Fibroblast of the aortic adventitia (primary cell): ENCODE measurements at places on chromosomes 11 and 22. TPM values are rescaled to one million over a fixed set of nuclear protein-coding genes. Genes with fewer than 3 reads are reported as not detected.

DNA sequence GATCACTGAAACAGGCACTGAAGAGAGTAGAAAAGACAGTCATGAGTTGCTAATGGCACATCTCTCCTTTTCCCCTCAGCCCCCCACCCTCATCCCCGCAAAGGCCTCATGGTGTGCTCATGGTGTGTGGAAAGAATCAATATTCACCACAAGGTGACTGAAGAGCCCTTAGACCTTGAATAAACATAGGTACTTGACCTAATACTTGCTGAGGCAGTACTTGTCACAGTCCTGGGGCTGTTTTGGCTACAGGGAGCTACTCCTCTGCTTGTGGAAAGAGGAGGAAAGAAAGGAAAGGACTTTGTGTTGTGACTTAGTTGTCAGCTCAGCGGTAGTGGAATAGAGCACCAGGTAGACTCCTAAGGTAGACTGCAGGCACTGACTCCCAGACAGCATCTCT lies 537.8 kb upstream of the CCDC179 start:
- no peak for DNase-seq

SMIM35 gene
- not detected in 2 replicates for total RNA-seq

IGSF9B gene
- 1.7 and 3.2 TPM in 2 replicates for total RNA-seq

GRCh38 chr11:1323774-1324173 lies 14.3 kb upstream of the TOLLIP start:
- no peak for DNase-seq

DNA sequence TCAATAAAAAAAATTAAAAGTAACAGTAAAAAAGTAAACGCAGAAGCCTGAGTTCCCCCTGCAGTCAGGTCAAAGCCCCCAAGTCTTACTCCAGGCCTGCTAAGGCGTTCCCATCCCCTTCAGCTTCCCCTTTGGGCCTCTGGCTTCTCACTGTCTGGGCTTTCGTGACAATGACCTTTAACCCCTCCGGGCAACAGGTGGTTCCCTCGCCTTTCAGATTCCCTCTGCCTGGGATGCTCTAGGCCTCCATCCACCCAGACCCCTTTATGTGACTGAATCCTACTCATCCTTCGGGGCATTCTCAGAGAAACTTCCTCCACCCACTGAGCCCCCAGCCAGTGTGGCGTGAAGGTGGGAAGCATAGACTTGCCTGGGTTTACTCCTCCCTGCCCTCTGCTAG lies 8.0 kb downstream of the MPST start:
- DNase-seq = no peak

DNA sequence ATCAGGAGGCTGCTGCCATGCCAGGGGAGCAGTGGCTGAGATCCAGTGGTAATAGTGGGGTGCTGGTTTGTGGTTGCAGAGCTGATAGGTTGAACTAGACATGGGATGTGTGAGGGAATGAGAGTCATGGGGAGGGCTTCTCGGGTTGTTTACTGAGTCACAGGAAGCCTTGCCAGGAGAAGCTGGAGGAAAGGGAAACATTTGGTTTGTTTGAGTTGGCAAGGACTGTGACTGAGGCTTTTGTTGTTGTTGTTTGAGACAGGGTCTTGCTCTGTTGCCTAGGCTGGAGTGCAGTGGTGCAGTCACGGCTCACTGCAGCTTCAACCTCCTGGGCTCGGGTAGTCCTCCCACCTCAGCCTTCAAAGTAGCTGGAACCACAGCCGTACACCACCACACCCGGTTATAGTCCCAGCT lies 49.3 kb downstream of the CABIN1 start:
- DNase-seq = peak; percentile 91

GRCh38 chr22:37633089-37633624 lies 6.3 kb upstream of the SH3BP1 start:
- no peak for DNase-seq

GRCh38 chr11:83493917-83494316 lies 207.8 kb upstream of the CCDC90B start:
- DNase-seq = no peak

DNA sequence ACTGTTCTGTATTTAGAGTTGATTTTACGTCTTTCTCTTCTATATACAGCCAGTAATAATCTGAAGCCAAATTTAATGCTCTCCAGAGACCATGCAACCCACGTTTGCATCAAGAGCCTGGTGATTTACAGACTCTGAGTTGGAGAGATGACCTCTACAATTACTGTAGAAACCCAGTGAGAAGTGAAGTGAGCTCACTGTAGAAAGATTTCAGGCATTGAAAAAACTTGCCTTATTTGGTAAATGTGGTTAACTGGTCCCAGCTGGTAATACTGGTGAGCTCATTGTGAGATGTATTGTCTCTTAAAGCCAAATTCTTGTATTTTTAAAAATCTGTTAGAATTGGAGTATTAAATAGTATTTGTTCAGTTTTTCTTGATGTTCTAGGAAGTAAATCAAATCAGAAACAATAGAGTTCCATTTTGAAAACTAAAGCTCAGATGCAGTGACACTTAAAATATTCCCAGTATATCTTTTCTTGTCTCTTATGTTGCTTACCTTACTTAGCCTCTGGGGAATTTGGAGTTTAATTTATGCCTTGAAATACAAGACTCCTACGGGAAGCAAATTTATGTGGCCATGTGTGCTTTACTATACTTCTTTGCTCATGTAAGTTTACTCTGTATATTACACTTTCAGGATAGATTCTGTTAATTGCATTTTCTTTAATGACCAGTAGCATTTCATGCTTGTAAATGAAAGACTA lies 189.9 kb downstream of the ARHGAP42 start:
- peak; percentile 98 for DNase-seq

DNA sequence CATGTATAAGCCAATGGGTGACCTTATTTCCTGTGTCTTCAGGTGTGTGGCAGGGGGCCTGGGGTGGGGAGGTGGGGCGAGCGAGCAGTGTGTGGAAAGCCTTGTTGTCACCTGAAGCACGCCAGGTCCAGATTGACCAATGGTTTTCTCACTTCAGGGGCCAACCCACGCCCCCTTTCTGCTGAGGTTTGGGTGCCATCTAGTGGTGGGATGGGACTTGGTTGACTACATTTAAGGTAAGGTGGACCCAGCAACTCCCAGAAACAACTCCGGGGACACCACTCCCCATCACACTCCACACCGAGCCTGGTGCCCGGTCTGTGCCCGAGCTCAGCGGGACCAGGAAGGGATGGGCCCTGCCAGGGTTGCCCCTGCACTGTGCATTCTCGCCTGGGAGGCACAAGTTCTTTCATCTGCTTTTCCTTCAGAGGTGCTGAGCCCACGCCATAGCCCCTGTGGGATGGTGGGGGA lies 40.0 kb downstream of the TPCN2 start:
- peak; percentile 83 for DNase-seq

GRCh38 chr11:77204754-77205466 lies 76.9 kb downstream of the MYO7A start:
- no peak for DNase-seq

GRCh38 chr11:47359162-47359561 lies 6.7 kb upstream of the MYBPC3 start:
- DNase-seq = no peak

OR52N4 gene
- not detected in 2 replicates for total RNA-seq

VWA5A gene
- 20.5 and 28.4 TPM in 2 replicates for total RNA-seq

- peak; percentile 76 for DNase-seq
These were observed 17.5 kb downstream of the UQCR10 start for GRCh38 chr22:29784451-29785361.

SCT gene
- not detected in 2 replicates for total RNA-seq

GGT1 gene
- total RNA-seq = 0.65 and 1.1 TPM in 2 replicates

- DNase-seq = no peak
These were observed 1.1 kb upstream of the RPLP2 start for GRCh38 chr11:808427-809286.

- DNase-seq = no peak
These were observed 6.0 kb upstream of the ACER3 start for GRCh38 chr11:76854709-76855108.

- DNase-seq = no peak
These were observed 47.1 kb upstream of the CCND1 start for GRCh38 chr11:69593851-69594250.

- no peak for DNase-seq
These were observed 20.0 kb downstream of the CD82 start for GRCh38 chr11:44585421-44585820.

DNA sequence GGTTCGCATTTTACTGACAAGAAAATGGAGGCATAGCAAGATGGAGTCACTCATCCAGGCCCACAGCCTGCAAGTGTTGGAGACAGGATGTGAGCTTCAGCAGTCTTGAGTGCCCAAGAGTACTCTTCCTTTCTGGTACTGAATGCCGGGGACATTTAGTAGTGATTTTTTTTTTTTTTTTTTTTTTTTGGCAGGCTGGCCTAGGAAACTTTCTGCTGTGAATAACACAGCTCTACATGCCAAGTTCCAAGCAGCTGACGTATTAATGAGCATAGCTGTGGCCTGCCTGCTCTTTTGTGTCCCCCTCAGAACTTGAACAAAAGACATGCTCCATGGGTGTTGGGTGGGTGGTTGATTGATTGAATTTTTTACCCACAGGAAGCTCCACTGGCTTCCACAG lies 195.5 kb upstream of the CADM1 start:
- no peak for DNase-seq

INS gene
- not detected in 2 replicates for total RNA-seq

DNA sequence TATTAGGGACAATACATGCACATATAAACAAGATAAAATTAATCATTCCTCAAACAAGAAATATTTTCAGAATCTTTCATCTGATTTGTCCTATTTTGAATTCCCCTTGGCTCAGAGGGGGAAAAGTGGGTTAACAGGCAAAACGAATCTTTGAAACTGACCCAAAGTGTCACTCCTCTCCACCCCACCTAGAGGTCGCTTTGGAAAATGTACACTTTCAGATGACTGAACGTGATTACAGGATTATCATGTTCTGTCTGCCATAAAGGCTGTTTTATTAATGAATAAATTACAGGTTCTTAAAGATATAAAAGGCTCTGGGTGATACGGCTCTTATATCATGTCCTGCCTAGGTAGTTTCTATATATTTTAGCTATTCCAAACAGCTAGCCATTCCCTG lies 1735.0 kb downstream of the LRRC4C start:
- DNase-seq = no peak

- DNase-seq = no peak
These were observed at the start of gene TP53AIP1 for GRCh38 chr11:128942817-128943427. TP53AIP1 (minus strand) TSS chr11:128942871; CDS start chr11:128937818, 5,053 bp downstream.

ADAMTS15 gene
- total RNA-seq = 8.6 and 30.8 TPM in 2 replicates

- DNase-seq = peak; percentile 59
These were observed 22.3 kb downstream of the HPS4 start for GRCh38 chr22:26461188-26461810.

OR5P2 gene
- not detected in 2 replicates for total RNA-seq

DNA sequence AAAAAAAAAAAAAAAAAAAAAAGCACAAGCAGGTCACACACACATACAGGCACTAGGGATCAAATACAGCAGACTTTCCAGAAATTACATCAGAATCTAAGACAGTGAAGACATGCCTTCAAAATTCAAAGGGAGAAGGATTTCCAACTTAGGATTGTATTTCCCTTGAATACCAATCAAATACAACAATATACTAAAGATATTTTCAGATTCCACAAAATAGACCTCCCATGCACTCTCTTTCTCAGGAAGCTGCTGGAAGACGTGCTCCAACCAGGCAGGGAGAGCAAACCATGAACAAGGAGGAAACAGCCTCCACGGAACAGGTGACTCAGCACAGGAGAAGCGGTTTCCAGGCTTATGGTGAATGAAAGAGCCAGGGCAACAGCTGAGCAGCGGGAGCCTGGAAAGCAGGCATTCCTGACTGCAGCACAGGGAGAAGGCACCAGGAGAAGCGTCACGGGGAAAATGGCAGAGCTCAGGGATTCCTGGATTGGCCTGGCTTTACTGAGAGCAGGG lies 32.0 kb downstream of the TMEM184B start:
- DNase-seq = peak; percentile 86

GRCh38 chr22:47190957-47191670 lies 428.7 kb downstream of the TBC1D22A start:
- DNase-seq = no peak

DNA sequence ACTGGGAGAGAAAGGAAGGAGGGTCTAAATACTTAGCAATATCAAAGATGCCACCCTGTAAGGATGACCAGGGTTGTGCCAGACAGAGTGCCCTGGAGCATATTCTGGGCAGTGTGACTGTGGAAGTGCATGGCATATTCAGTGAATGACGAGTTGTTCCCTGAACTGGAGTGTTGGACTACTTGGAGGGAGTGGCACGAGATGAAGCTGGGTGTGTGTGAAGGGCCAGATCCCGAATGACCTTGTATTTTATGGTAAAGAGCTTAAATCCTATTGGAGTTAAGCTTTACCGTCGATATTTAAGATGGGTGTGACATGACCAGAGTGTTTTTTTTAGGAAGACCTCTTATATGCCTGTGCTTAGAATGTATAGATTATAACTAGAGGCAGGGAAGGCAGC lies 48.8 kb downstream of the STIM1 start:
- DNase-seq = no peak

GRCh38 chr11:60528465-60528864 lies 13.3 kb downstream of the MS4A13 start:
- no peak for DNase-seq

DNA sequence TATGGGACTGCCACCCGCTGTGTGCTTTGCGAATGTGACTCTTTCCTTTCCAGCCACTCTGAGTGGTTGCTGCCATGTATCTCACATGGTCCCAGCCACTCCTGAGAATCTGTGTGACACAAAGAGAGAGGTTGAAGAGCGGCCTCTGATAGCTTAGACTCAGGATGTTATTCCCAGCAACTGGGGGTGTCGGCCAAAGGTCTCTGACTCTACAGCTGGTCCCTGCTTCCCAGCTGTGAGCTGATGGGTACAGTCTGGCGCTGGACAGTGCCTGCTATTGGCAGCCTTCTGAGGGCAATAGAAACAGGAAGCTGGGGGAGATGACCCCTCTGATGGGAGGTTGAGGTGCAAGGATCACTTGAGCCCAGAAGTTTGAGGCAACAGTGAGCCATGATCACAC lies 105.1 kb downstream of the RRAS2 start:
- no peak for DNase-seq

DNA sequence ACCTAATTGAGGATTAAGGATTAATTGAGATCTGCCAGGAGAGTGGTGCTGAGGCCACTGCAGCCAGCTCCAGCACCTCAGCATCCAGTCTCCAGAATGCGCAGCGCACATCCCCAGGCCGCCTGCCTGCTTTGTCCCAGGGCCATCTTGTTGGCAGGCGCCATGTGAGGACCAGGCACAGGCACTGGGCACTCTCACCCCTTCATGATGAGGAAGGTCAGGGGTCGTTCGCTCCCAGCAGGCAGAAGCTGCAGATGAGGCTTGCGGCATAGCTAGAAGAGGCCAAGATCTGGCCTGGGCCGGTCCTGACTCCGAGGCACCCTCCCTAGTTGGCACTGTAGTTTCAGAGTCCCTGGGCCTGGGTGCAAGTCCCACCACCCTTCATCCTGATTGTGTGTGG lies 6.4 kb downstream of the CABP2 start:
- no peak for DNase-seq

PDGFD gene
- 32.4 and 37.4 TPM in 2 replicates for total RNA-seq

GRCh38 chr11:129896062-129896461 lies 684 bp upstream of the NFRKB start:
- peak; percentile 2 for DNase-seq

MRGPRX3 gene
- total RNA-seq = not detected in 2 replicates

FGF19 gene
- total RNA-seq = not detected in 2 replicates

ARHGAP20 gene
- total RNA-seq = 17.5 and 20.0 TPM in 2 replicates

MISFA gene
- total RNA-seq = 0.45 and 2.8 TPM in 2 replicates

GRCh38 chr11:433641-434040 lies 8.2 kb downstream of the ANO9 start:
- no peak for DNase-seq

CEND1 gene
- 0.65 and 1.2 TPM in 2 replicates for total RNA-seq

ACR gene
- total RNA-seq = not detected in 2 replicates
